Activated T-cell treated with anti-CD3 and anti-CD28 coated beads, Interleukin-2, amount 50 U/mL, for 72 hours (primary cell): ENCODE measurements at places on chromosomes 12 and 14. TPM values are rescaled to one million over a fixed set of nuclear protein-coding genes. Genes with fewer than 3 reads are reported as not detected.

DNA sequence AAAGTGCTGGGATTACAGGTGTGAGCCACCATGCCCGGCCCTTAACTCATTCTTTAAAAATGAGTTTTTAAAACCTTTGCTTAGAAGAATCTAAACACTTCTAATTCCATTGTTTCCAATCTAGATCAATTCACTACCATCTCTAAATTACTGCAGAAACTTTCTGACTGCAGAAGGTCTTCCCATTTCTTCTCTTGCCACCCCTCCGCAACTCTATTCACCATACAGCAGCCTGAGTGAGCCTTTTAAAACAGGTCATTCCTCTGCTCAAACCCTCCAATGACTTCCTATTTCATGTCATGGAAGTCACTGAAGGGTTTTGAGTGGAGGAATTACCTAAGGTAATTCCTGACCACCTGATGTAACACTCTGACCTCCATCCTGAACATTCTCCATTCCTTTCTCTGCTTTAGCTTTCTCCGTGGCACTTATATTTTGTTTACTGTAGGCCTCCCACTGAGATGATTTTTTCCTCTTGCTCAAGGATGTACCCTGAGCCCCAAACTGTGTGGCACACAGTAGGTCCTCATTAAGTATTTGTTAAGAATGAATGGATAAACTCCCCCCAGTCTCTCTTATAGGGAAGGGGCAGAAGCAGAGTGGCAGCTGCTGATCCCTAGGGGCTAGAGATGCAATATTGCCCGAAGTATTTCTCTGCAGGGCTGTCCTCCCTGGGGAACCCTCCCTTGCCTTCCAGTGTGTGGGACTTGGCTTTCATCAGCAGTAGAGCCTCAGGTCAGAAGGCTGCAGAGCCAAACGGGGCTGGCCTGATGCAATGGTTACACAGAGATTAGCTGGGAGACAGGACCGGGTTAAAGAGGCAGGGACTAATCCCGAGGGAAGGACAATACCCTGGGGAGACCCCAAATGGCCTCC lies 1.2 kb downstream of the DDIT3 start:
- peak; percentile 49 for DNase-seq
- peaks cover 22% of the 10 kb centered on the region for H3K36me3 ChIP-seq
- H3K27ac ChIP-seq = peak overlapping the region; percentile 99
- H3K4me3 ChIP-seq = peak overlapping the region; percentile 89
- peaks cover 49% of the 10 kb centered on the region for H3K4me1 ChIP-seq
- H3K27me3 ChIP-seq = no peaks in the 10 kb centered on the region

DNA sequence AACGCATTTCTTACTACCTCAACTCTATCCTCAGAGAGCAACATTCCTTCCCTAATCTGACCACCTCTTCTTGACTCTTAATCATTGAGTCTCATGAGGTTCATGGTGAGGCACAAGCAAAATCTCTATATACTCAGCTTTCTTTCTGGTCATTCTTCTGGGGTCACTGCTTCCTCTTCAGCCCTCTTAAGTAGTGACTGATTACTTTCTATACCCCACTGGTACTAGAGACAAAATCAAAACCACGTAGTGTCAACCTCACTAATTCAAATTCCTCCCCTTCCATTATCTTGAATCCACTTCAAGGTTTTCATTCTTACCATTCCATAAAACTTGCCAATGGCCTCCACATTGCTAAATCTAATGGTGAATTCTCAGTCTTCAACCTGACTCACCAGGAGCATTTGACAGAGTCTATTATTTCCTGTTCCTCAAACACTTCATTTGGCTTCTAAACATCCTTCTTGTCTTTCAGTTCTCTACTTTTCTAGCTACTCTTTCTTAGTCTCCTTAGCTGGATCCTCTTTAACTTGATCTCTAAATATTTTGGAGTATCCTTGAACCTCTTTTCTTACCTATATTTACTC lies 6.8 kb downstream of the WDHD1 start:
- no peak overlapping the region for H3K4me3 ChIP-seq
- H3K27ac ChIP-seq = no peak overlapping the region
- DNase-seq = no peak
- H3K36me3 ChIP-seq = peaks cover 22% of the 10 kb centered on the region

DNA sequence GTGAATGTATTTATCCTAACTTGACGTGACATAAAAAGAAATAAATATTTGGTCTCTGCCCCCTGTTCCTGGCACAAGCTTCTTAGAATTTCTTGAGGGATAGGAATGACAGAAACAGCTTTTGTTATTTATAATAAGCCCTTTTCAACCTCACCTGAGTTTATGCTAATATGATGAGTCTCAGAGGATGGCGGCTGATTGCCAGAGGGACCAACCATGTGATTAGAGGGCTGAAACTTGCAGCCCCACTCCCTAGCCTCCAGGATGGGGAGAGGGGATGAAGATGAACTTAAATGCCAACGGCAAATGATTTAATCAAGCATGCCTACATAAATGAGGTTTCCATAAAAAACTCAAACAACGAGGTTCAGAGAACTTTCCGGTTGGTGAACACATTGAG lies 42.9 kb downstream of the DNAI7 start:
- peaks cover 6% of the 10 kb centered on the region for H3K4me1 ChIP-seq
- no peak overlapping the region for H3K27ac ChIP-seq
- DNase-seq = no peak
- H3K27me3 ChIP-seq = no peaks in the 10 kb centered on the region
- H3K4me3 ChIP-seq = no peak overlapping the region

GRCh38 chr14:99030454-99030853 lies 241.5 kb downstream of the BCL11B start:
- no peak overlapping the region for H3K27ac ChIP-seq
- peaks cover 3% of the 10 kb centered on the region for H3K36me3 ChIP-seq
- no peaks in the 10 kb centered on the region for H3K27me3 ChIP-seq
- DNase-seq = no peak

DNA sequence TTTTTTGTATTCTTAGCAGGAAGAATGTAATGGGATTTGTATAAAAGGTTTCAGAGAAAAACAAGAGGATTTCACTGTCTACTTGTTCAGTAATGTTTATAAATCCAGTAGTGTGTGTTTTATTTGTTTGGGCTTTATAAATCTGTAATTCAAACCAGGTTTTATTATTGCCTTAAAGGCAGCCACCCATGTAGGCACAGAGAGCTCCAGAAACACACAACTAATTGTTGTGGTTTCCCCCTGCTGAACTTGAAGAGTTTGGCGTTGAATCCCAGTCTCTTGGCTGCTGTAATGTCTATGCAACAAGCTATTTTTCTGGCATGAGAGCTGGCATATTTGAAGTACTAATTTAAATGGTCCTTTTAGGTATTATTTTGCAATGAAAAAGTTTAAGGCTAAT lies 63.4 kb upstream of the SLCO1C1 start:
- no peaks in the 10 kb centered on the region for H3K27me3 ChIP-seq
- H3K36me3 ChIP-seq = no peaks in the 10 kb centered on the region
- H3K4me1 ChIP-seq = no peaks in the 10 kb centered on the region
- H3K27ac ChIP-seq = no peak overlapping the region

GRCh38 chr14:75340921-75341320 lies 62.3 kb downstream of the FOS start:
- DNase-seq = no peak
- H3K36me3 ChIP-seq = no peaks in the 10 kb centered on the region
- H3K4me1 ChIP-seq = peaks cover 10% of the 10 kb centered on the region
- H3K4me3 ChIP-seq = no peak overlapping the region
- H3K27ac ChIP-seq = no peak overlapping the region

DNA sequence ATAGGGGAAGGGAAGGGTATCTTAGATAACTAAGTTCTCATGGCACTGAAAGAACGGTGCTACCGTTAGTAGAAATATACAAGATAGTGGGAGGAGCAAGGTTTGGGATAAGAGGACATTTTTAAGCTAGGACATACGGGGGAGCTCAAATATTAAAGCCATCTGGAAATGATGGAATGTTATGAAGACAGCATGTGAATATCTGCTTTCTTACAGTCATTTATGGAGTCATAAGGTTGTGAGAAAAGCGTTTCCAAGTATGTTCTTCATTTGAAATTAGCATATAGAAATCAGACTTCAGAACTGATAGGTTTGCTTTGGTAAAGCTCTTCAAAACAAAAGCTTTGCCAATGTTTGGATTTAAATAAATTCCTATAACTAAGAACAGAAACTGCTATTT lies 62.3 kb downstream of the OTOGL start:
- H3K36me3 ChIP-seq = no peaks in the 10 kb centered on the region
- H3K4me3 ChIP-seq = no peak overlapping the region
- DNase-seq = no peak
- no peak overlapping the region for H3K27ac ChIP-seq
- no peaks in the 10 kb centered on the region for H3K4me1 ChIP-seq

DNA sequence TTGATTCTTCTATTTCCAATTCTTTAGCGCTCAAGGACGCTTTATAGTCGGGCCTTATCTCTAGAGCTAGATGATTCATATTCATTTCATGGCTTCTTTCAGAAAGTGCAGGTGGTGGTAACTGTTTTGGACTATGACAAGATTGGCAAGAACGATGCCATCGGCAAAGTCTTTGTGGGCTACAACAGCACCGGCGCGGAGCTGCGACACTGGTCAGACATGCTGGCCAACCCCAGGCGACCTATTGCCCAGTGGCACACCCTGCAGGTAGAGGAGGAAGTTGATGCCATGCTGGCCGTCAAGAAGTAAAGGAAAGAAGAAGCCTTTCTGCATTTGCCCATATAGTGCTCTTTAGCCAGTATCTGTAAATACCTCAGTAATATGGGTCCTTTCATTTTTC lies 241.9 kb downstream of the PAWR start:
- H3K4me1 ChIP-seq = no peaks in the 10 kb centered on the region
- H3K27me3 ChIP-seq = no peaks in the 10 kb centered on the region
- no peaks in the 10 kb centered on the region for H3K36me3 ChIP-seq
- no peak overlapping the region for H3K27ac ChIP-seq

DNA sequence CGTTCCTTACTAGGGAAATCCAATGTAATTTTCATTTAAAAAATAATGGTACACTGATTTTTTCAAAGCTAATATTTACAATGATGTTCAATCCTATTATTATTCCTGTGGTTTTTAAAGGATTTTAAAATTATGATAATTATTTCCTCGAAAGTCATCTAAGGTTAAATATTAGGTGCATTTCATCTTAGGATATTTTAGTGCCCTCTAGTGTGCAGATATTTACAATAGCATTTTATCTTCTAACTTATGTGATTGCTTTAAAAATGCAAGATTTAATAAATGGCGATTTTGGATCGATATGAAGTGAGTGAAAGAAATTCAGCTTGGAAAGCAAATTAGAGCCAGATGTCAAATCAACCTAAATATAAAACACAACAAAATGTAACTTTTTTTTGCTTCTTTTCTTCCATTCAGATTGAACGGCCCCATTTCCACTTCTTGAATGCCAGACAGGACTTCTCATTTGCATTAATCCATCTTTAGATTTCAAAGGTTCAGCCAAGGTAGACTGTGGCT lies 293.5 kb downstream of the SLC6A15 start:
- no peaks in the 10 kb centered on the region for H3K4me1 ChIP-seq
- no peaks in the 10 kb centered on the region for H3K27me3 ChIP-seq
- no peaks in the 10 kb centered on the region for H3K36me3 ChIP-seq

- no peak overlapping the region for H3K4me3 ChIP-seq
- H3K36me3 ChIP-seq = no peaks in the 10 kb centered on the region
- H3K27me3 ChIP-seq = no peaks in the 10 kb centered on the region
- no peaks in the 10 kb centered on the region for H3K4me1 ChIP-seq
- H3K27ac ChIP-seq = no peak overlapping the region
- DNase-seq = no peak
Measured at GRCh38 chr12:119378903-119379302, 44.4 kb downstream of the CCDC60 start.

- H3K4me3 ChIP-seq = peak overlapping the region; percentile 98
- peaks cover 45% of the 10 kb centered on the region for H3K36me3 ChIP-seq
- H3K27ac ChIP-seq = peak overlapping the region; percentile 99
- no peaks in the 10 kb centered on the region for H3K27me3 ChIP-seq
- no peak for DNase-seq
Measured at GRCh38 chr12:12720672-12721161, 3.5 kb downstream of the CDKN1B start.

DNA sequence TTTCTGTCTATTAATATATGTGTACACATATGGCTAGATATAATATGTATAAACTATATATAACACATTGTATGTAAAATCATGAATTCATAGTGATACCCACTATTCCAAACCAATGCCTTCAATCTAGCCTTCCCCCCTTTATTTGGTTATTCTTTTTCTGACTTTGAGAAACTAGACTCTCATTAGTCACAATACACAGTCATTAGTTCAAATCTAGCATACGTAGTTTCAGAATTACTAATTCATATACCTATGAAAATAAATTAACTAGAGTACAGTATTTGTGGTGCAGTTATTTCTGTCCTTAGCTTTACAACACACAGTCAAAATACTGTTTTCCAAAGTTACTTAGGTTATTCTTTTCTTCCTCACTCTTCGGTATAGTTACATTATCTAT lies 268.2 kb downstream of the DPF3 start:
- H3K27ac ChIP-seq = no peak overlapping the region
- no peaks in the 10 kb centered on the region for H3K27me3 ChIP-seq
- peaks cover 5% of the 10 kb centered on the region for H3K4me1 ChIP-seq

- H3K27me3 ChIP-seq = no peaks in the 10 kb centered on the region
- DNase-seq = no peak
- peak overlapping the region; percentile 67 for H3K4me3 ChIP-seq
- peaks cover 2% of the 10 kb centered on the region for H3K36me3 ChIP-seq
- H3K4me1 ChIP-seq = peaks cover 32% of the 10 kb centered on the region
Measured at GRCh38 chr14:60166142-60166541, 944 bp upstream of the DHRS7 start.

GRCh38 chr14:101116065-101116464 lies 212.5 kb upstream of the RTL1 start:
- H3K36me3 ChIP-seq = no peaks in the 10 kb centered on the region
- peaks cover 11% of the 10 kb centered on the region for H3K27me3 ChIP-seq
- no peak overlapping the region for H3K4me3 ChIP-seq
- peaks cover 18% of the 10 kb centered on the region for H3K4me1 ChIP-seq
- DNase-seq = no peak

GRCh38 chr14:61611880-61612630 lies 83.3 kb upstream of the HIF1A start:
- H3K27me3 ChIP-seq = no peaks in the 10 kb centered on the region
- no peak overlapping the region for H3K4me3 ChIP-seq
- peaks cover 29% of the 10 kb centered on the region for H3K4me1 ChIP-seq
- no peak for DNase-seq
- no peaks in the 10 kb centered on the region for H3K36me3 ChIP-seq

- H3K27ac ChIP-seq = no peak overlapping the region
- no peak overlapping the region for H3K4me3 ChIP-seq
- DNase-seq = no peak
- H3K27me3 ChIP-seq = no peaks in the 10 kb centered on the region
- no peaks in the 10 kb centered on the region for H3K36me3 ChIP-seq
Measured at GRCh38 chr14:73323896-73324399, 86.6 kb downstream of the PAPLN start.

Gene PLEKHH1
- total RNA-seq = 1.0 TPM

Gene OTOGL
- total RNA-seq = not detected

Gene INSM2
- total RNA-seq = 0.16 TPM

Gene CSAD
- total RNA-seq = 45.2 TPM

Gene CMA1
- not detected for total RNA-seq

Gene MEG3
- not detected for total RNA-seq
